ENCODE measurements at places on chromosomes 3 and 15.

DNA sequence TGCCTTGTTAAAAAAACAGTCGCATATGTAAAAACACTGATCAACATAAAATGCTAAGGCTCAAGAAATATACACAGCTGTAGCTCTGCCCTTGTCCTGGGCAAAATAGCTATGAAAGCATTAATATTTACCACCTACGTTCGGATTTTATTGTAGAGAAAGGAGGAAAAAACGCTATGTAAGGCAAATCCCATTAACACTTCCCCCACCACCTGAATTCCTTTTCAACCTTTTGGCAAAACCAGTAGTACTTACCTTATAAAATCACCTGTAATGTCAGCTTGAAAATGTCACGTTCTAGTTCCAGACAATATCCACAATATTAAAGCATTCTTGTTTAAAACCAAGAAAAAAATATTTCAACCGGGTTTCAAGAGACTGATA is 3.6 kb downstream of the TRA2B start:
- no peak for DNase-seq

- no peak for DNase-seq
Measured at GRCh38 chr15:25609371-25609770, 170.5 kb upstream of the UBE3A start.

GRCh38 chr3:160200353-160200752 is 24.9 kb upstream of the C3orf80 start:
- no peak for DNase-seq

GRCh38 chr3:45953536-45953935 is 10.3 kb downstream of the CXCR6 start:
- no peak for DNase-seq

DNA sequence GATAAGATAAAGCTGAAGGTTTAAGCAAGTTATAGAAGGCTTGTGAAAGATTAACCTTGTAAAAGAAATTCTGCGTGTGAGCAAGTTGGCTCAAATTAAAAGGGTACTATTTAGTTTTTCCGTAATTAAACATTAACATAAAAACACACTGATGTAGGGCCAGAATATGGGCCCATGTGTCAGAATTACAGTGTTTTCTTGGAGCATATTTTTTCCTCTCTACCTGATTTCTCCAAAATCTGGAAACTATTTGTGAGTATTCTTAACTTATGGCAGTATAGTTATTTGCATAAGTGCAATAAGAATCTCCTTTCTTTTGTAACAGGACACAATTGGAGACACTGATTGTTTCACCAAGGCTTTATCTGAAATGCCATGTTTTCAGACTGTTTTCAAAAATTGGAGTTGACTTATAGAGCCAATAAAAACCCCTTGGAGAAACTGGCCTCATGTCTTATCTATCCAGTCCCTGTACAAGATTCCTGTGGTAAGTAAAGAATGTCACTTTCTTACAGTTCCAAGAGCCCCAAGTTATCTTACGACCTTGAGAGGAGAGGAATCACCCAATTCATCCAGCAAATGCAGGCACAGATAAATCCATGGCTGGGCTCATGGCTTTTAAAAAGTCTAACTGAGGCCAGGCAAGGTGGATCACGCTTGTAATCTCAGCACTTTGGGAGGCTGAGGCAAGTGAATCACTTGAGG is 47.8 kb upstream of the P2RY1 start:
- DNase-seq, result no peak

DNA sequence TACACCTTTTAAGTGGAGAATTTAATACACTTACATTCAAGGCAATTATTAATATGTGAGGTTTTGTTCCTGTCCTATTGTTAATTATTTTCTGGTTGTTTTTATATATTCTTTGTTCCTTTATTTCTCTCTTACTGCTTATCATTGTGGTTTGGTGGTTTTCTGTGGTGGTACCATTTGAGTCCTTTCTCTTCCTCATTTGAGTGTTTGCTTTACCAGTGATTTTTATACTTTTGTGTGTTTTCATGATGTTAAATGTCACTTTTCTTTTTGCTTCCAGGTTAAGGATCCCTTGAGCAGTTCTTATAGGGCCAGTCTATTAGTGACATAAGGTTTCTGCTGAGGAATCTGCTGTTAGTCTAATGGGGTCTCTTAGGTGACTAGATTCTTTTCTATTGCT is 116.5 kb downstream of the LRRK1 start:
- DNase-seq, result no peak

- peak; percentile 48 for DNase-seq
Measured at GRCh38 chr15:74128785-74129585, 1.4 kb upstream of the ISLR2 start.

DNA sequence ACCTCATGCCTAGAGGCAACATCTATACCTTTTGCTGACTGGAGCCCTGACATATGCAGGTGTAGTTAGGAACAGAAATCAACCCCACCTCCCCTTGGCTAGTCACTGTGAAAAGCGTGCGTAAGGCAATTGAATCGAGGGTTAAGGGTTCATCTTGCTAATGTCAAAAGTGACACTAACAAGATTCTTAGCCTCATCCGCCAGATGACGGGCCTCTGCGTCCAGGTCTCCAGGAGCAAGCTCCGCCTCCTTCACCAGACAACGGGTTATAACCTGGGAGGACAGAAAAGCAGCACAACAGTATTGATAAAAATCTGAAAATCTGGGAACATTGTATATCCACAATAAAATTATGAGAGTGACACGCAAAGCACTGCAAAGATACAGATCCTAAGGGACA is 4.7 kb downstream of the SELENOS start:
- DNase-seq, result no peak

DNA sequence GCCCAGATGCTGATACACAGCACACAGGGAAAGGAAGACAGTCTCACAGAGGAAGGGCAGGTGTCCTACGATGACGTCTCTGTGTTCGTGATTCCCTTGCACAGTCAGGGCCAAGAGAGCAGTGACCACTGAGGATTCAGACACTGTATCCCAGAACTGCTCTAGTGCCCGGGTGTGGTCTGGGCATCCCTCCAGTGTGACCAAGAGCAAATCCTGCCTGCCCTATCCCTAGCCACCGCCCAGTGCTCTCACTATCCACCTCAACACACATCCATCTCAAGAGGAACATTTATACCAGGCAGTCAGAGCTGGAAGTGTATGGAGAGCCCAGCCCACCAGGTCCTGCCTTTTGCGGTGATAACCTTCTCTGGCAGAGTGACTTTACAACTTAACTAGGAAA is 4.1 kb downstream of the PPM1M start:
- no peak for DNase-seq

DNA sequence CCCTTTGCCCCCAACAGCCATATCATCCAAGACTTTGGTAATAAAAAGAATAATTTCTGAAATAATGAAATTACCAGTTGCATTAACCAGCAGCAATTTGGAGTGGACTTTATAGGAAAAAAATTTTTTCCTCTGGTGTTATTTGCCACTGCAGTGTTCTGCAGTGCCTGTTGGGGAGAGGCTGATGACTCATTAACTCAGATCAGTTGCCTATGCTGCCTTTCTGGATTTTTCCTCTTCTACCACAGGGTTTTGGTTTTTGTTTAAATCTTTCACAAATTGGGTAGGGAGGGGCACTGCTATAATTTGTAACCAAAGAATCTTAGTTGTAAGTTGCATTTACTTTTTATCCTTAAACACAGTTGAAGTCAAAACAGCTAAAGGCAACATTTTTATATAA is 22.7 kb downstream of the ATP6V1A start:
- DNase-seq, result no peak

GRCh38 chr3:183540501-183541234 is 14.8 kb downstream of the KLHL6 start:
- no peak for DNase-seq

- peak; percentile 89 for DNase-seq
Measured at GRCh38 chr3:126357295-126358037, at the start of gene KLF15. Gene KLF15 (minus strand): TSS chr3:126357408. CDS start chr3:126352922, 4,486 bp downstream.

GRCh38 chr3:133455960-133456359 is 56.1 kb downstream of the BFSP2 start:
- DNase-seq, result peak; percentile 29

DNA sequence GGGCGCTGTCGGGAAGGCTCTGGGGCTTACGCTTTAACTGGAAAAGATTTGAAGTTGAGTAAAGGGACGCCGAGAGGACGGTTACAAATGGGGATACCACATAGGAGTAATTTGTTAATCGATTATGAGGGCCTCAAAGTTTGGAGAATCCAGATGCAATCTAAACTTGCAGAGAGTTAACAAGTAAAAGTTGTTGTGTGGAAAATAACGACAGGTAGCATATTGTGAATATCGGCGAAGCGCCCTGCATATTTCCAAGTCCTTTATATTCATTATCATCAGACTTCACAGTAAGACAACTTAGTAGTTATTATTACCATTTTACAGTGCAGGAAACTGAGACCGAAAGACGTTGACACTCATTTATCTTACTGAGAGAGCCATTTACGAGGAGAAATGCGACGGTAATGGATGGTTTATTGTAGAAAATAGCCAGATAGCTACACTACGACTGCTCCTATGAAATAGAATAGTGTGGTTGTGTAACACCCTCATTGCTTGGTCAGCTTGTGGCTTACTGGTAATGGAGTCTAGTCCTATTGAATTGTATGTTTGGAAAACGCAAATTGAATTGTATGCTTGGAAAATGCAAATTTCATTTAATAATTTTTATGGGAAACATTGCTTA is 700 bp downstream of the MKRN2 start:
- no peak for DNase-seq
